Pons (tissue), 1 donor: ENCODE measurements at places on chromosomes 16 and 17.

DNA sequence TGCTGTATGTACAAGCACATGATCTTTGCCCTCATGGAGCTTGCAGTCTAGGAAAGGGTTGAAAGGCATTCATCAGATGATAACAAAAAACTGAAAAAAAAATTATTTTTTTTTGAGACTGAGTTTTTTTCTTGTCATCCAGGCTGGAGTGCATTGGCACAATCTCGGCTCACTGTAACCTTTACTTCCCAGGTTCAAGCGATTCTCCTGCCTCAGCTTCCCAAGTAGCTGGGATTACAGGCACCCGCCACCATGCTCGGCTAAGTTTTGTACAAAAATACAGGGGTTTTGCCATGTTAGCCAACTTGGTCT lies 38.7 kb upstream of the BCAS3 start:
- DNase-seq, result no peak

DNA sequence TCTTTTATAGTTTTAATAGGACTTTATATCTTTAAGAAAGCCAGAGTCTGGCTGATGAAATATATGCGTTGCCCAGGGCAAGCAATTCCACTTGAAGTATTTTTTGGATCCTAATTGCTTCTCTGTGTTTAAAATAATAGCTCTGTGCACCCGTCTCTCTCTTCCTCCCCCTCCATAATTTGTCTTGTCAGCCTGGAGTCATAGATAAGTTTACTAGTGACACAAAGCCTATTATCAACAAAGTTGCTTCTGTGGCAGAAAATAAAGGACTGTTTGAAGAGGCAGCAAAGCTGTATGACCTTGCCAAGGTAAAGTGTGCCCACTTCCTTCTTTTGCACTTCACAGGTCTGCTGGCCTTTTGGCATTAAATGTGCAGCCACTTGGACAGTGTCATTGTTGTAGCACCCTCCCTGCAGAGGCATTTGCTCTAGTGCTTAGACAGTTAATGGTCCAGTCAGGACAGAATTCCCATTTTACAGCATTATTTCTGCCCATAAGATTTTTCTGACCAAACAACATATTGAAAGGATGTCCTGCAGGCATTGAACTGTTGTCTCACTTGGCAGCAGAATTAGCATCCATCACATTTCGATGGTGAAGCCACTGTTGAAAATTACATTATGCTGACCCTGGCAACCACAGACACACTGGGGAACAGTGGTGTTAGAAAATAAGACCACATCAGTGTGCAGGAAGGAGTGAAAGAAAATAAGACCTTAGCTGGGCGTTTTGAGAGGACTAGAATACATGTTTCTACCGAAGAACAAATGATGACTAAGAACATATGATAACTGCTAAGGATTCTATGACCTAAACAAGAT lies 28.4 kb upstream of the SLC12A3 start:
- no peak for DNase-seq

DNA sequence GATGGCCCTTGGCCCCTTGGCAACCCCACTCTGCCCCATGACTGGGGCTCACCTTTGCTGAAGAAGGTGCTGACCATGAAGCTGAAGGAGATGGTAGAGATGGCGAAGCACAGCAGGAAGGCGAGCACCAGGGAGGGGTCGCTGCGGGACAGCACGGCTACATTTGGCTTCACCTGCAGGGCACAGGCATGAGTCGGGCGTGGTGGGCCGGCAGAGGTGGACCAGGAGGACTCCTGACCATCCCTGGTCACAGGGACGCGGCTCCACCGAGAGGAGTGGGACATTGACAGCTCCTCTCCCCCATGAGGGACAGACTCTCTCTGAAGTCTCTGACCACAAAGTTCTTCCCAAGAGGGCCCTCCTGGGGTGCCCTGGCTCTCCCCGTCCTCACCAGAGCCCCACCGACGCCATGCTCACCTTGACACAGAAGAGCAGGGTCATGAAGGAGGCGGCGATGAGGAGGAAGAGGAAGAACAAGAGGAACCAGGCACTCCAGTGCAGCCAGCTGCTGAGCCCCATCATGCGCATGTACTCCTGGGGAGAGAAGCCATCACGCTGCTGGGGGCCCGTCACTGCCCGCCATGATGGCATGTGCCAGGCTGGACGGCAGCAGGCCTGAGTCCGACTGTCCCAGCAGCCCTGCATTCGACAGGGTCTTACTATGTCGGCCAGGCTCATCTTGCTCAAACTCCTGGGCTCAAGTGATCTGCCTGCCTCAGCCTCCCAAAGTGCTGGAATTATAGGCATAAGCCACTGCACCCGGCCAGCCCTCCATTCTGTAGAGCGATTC lies 23.1 kb downstream of the ABCA3 start:
- DNase-seq, result no peak

GRCh38 chr17:38958326-38958725 lies 8.9 kb downstream of the FBXO47 start:
- no peak for DNase-seq

GRCh38 chr17:51580869-51581268 lies 320.5 kb downstream of the UTP18 start:
- DNase-seq, result no peak

- DNase-seq, result no peak
Measured at GRCh38 chr17:58741121-58741625, 14.5 kb upstream of the PPM1E start.

DNA sequence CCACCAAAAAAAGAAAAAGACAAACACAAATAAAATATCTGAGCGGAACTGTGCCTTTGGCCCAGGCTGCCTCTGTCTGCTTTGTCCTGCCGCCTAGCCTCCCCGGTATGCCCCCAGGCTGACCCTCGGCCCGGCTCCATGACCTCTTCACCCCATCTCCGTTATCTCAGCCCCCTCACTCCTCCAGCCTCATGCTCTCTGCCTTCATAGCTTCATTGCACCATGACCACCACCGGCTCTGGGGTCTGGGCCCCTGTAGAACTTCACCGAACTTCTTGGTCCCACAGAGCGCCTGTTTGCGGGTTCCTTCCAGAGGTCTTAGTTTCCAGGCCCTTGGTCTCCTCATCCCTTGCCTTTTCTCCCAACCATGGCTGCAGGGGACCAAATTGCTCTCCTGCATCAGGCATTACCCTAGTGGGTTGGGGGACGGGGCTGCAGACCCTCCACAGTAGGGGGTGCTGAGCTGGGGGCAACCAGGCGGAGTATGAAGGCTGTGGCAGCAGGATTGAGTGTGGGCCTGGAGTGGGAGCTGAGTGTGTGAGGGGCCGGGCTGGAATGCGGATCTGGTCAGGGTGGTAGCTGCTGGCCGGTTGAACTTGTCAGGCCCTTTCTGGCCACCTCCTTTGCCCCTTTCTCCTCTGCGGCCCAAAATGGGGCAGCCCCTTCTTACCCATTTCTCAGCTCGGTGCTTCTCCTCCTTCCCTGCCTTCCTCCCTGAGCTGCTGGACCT lies 6.9 kb downstream of the HIRIP3 start:
- no peak for DNase-seq

- DNase-seq, result no peak
Measured at GRCh38 chr17:31283841-31284240, 13.2 kb downstream of the OMG start.

GRCh38 chr17:74210191-74211140 lies 2.9 kb upstream of the TTYH2 start:
- DNase-seq, result peak; percentile 92

GRCh38 chr17:45428050-45428617 lies 4.5 kb downstream of the ARHGAP27 start:
- peak; percentile 58 for DNase-seq

DNA sequence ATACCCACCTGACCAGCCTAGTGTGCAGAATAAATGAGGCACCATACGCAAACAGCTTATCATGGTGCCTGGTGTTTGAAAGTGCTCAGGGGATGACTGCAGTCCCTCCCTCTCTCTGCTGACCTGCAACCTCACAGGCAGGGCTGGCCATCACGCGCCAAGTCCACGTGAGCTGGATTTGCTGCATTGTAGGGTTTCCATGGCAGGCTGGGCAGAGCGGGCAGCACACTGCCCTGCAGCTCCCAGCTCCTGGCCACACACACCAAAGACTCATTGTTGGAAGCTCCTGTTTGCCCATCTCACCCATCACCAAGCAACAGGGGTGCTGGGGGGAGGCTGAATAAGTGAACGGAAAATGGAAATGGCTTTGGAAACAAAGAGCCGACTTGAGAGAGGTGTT lies 81.8 kb downstream of the IRX3 start:
- DNase-seq, result peak; percentile 29

DNA sequence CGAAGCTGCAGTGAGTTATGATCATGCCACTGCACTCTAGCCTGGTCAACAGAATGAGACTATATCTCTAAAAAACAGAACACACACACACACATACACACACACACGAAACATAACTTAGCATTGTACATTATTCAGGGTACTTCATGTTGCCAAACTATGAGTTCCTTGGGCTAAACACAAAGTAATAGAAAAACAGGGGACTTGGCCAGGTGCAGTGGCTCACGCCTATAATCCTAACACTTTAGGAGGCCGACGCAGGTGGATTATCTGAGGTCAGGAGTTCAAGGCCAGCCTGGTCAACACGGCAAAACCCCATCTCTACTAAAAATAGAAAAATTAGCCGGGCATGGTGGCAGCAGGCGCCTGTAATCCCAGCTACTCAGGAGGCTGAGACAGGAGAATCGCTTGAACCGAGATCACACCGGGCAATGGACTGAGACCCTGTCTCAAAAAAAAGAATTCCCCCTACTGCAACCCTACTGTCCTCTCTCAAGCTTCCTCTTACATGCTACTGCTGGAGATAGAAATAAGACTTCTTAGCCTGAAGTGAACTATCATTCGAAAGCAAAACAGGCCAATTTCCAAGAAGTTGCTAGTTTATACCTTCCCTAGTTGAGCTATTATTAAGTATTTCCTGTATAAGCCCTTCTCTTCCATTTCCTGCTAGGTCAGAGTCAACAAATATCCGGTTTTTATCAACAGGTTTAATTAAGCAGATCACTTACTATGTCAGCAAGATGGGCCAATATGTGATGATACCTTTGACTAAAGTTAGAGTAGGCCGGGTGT lies 7.2 kb downstream of the LSM12 start:
- no peak for DNase-seq

GRCh38 chr16:83115491-83116232 lies 488.9 kb downstream of the CDH13 start:
- DNase-seq, result no peak

GRCh38 chr17:15377616-15378015 lies 36.2 kb upstream of the TEKT3 start:
- DNase-seq, result peak; percentile 91

GRCh38 chr17:73743518-73744201 lies 99.4 kb upstream of the SDK2 start:
- no peak for DNase-seq

DNA sequence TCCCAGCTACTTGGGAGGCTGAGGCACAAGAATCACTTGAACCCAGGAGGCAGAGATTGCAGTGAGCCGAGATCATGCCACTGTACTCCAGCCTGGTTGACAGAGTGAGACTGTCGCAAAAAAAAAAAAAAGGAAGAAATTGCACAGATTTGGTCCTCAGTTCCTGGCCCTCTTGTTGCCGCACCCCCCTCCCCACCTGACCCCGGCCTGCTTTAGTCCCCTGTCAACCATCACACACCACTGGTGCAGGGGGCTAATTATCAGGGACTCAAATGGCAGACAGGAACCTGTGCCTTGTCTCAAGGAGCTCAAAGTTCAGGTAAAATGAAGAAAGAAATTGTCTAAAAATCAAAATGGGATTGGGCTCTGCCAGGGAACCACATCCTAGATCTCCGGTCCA lies 28.1 kb downstream of the NGFR start:
- no peak for DNase-seq

GRCh38 chr16:17014484-17015121 lies 456.2 kb downstream of the XYLT1 start:
- DNase-seq, result no peak

- DNase-seq, result no peak
Measured at GRCh38 chr17:15273141-15273793, 8.1 kb upstream of the PMP22 start.

DNA sequence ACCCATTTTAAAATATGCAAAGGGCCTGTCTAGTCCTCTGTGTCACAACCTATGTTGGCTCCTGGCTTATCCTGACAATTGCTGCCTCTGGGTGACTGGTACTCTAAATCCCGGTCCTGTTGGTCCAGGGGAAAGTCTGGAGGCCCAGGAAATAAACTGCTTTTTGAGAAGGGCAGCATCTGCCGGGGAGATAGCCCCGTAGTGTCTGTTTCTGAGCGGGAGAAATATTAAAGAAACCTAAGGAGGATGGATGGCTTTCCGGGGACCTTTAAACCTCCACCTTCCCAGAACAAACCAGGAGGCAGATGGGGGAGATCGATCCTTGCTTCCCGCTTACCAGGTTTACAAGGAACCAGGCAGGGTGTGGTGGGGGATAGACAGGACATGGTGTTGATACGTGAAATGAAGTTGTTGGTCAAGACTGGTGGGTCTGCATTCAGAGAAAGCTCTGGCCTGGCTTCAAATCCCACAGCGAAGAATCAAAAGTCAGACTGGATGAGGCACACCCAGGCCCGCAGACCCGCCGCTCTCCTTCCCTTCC lies 3.8 kb downstream of the HOXB2 start:
- no peak for DNase-seq

DNA sequence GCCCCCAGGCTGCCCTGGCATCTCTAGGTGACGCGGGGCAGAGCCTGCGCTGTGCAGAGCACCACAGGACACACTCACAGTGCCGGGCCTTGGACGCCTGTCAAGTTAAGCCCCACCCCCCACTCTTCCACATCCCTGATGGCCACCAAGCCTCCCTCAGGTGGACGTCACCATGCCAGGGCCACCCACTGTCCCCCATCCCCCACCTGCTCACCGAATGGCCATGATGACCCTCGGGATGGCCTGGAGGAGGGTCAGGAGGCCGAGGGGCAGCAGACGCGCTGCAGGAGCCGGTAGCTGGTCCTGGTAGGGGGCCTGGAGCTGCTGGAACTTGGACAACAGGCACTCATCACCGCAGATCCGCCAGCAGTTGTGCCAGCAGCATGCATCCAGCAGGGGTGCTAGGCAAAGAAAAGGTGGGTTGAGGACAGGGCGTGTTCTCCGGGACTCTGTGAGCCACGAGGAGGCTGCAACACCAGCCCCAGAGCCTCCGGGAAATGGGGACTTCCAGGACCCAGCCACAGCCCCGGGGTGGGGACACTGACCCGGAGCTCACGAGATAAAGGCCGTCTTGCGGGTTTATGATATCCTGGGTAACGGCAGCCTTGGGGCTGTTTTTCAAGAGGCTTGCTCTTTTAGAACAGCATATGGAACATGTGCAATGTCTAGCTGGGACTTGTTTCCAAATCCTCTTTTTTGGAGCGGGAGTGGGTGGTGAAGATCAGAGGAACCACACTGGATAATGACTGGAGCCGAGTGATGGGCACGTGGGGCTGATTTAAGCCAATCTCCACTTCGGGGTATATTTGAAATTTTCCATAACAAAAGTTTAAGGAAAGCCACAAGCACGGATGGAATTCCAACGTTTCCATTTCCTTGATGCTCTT lies 11.4 kb downstream of the C16orf95 start:
- DNase-seq, result no peak

DNA sequence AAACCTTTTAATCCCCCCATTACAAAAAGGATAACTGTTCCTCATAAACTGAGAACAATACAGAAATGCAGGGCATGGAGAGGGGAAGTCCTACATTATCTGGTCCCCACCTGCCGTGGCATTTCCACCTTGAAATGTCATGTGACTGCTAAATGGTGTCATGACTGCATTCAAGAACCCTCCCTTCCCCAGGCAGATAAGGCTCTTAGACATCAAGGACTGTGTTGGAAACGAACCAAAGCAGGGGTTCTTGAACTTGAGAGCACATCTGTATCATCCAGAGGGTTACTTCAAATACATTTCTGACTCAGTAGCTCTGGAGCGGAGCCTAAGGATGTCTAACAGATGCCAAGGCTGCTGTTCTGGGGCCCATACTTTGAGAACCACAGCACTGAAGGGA lies 18.4 kb downstream of the CMTM3 start:
- no peak for DNase-seq
